Hematopoietic multipotent progenitor cell treated with erythropoietin and hydrocortisone succinate and interleukin-3 and kit ligand, for 8 days (in vitro differentiated cells): ENCODE measurements at places on chromosomes 12 and 14.

DNA sequence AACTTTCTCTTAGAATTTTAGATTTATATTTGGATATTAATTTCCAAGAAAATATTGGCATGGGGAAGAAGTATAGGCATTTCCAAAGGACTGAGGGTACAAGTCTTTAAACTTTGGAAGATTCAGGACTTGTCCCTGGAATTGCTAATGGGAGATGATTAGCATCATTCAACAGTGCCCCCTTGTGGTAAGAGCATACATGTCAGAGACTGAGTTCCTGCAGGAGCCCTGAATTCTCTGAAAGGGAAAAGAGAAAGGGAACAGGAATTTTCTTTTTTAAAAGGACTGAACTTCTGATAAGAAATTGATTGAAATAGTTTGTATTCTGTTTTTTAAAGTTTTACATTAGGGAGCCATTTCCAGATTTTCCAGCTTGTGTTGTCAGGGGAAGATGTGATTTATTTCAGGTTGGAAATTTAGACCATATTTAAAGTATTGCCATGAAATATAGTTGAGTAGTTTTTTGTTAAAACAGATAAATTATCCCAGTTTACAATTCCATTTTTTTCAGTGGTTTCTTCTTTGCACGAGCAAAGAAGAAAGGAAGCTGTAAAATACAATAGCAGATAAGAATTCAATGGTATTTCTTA, 44.0 kb upstream of the REP15 start:
- DNase-seq: peak; percentile 67

- DNase-seq: no peak
These were observed 569.7 kb downstream of the ALG10 start for GRCh38 chr12:34591966-34592365.

DNA sequence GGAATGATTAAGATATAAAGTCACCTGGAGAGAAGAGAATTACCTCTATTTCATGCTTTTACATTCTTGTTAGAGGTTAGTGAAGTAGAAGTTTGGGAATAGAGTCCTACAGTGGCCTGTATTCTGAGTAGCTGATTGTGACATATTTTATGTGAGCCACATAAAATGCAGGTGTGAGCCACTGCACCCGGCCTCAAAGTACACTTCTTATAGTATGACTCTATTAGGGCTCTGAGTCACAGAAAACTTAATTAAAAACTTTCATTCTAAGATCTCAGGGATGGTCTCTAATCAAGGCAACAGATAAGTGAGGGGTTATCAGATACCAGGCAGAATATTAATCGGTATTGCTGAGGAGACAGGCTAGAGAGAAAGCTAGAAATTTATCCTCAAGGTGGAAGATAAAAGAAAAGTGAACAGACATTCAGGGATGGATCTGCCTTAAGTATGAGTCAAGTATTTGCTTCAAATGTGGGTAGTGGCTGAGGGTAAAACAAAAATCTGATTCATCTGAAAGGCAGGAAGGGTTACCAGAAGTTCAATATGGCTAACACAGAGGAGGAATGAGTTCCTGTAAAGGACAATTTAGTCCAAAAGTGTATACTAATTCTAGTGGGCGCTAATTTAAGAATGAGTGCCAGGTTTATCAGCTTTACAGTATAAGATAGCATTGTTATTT, 5.5 kb upstream of the G2E3 start:
- DNase-seq: no peak

DNA sequence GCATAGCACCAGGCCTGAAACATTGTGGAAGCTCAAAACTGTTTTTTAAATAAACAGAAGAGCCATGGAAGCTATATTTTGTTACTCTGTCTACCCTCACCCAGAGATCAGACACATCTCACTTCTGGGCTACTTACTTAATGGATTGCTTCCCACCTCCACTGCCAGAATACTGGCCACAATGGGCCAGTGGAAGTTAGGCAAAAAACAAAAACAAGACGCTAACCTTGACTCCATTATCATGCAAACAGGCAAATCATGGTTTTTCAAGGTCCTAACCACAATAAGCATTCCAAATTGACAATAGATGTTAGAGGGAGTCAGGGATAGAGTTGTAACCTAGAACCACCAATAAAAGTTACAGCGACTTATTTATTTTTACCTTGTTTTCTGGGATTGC, 52.7 kb upstream of the PTCSC3 start:
- no peak for DNase-seq

- DNase-seq: no peak
These were observed 38.2 kb downstream of the TMBIM6 start for GRCh38 chr12:49779581-49779980.

DNA sequence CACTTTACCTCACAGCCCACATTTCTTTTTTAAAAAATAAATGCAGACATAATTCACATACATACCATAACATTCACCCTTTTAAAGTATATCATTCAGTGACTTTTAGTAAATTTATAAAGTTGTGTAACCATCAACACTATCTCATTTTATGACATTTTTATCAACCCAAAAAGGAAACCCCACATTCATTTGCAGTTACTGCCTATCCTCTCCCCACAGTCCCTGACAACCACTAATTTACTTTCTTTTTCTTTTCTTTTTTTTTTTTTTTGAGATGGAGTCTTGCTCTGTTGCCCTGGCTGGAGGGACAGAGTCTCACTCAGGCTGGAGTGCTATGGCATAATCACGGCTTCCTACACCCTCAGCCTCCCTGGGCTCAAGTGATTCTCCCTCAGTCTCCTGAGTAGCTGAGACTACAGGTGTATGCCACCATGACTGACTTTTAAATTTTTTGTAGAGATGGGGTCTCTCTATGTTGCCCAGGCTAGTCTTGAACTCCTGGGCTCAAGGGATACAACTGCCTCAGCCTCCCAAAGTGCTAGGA, 1.5 kb upstream of the EP400 start:
- DNase-seq: no peak

DNA sequence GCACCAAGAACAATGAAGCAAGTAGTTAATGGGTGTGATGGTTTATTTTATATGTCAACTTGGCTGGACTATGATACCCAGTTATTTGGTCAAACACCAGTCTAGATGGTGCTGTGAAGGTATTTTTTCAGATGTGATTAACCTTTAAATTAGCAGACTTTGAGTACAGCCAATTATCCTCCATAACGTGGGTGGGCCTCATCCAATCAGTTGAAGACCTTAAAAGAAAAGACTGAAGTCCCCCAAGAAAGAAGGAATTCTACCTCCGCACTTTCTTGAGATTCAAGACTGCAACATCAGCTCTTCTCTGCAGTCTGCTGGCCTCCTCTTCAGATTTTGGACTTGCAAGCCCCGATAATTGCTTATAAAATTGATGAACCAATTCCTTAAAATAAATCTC, 47.5 kb downstream of the CD163L1 start:
- DNase-seq: no peak

DNA sequence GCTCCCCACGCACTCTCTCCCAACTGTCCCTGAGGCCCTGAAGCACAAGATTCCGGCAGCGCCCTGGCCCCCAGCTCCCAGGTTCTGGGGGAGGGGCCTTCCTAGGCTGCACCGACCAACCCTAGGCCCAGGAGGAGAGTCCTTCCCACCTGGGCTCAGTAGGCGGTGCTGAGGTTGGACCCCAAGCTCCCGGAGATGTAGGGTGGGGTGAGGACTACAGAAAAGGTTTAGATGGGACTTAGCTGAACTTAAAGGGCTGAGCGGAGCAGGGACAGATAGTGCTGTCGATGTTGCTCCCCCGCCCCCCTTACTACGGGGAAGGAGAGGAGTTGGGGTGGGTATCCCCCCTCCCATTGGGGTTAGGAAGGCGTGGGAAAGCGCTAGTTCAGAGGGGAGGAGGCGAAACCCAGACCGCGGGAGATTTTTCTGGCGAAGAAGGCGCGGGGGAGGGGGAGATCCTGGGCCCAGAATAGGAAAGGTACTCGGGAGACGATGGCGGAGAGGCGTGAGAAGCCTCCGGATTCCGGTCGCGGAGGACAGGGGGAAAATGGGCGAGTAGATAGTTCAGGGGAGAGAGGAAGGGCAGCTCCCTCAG, 4.2 kb upstream of the BAZ2A start:
- peak; percentile 36 for DNase-seq

DNA sequence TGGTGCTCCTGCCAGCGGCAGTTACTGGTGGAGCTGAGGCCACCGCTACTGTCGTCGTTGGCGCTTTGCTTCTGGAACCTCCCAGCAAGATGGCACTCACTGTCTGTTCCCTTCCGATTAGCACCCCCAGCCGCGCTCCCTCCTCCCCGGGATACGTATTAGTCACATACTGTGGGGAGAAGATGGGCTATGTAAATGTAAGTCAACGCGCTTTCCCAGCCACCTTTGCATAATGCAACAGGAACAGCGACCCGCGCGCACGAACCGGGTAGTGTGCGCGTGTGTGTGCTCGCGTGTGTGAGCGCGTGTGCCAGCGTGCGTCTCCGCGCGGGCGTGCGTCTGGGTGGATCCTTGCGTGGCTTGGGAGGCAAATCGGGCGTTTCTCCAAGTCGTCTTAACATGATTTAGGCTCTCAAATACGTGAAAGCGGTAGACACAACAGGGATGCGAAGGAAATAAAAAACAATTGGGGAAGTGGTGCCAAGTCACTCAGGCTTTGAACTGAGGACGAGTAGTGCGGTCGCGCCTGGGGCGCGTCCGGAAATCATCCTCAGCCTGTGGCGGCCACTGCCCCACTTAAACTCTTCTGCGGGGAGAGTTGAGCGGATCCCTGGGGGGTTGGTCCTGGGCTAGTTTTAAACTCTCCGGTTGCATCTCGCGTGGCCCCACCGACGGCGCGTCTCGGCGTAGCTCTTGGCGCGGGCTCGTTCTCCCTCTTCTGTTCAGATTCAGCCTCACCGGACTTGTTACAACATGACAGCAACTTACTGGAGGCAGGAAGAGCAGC, 1.8 kb downstream of the FLRT2 start:
- peak; percentile 4 for DNase-seq

- DNase-seq: no peak
These were observed 216.1 kb downstream of the TMEM121 start for GRCh38 chr14:105742531-105742848.

- no peak for DNase-seq
These were observed 2.7 kb upstream of the INHBE start for GRCh38 chr12:57452181-57452936.

DNA sequence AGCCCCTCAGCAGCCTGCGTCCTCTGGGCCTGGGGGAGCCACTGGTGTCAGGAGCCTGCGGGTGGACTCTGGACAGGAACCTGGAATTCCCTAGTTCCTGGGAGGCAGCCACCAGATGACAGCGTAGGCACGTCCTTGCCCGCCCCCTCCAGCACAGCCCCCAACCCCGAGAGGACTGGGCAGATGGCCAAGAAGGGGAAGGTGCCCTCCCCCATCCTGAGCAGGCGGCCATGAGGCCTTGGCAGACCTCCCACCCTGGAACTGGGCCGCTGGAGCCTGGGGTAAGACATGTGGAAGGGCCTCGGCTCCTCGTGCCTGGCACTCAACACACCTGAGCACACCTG, 60.4 kb upstream of the FBRSL1 start:
- DNase-seq: no peak

DNA sequence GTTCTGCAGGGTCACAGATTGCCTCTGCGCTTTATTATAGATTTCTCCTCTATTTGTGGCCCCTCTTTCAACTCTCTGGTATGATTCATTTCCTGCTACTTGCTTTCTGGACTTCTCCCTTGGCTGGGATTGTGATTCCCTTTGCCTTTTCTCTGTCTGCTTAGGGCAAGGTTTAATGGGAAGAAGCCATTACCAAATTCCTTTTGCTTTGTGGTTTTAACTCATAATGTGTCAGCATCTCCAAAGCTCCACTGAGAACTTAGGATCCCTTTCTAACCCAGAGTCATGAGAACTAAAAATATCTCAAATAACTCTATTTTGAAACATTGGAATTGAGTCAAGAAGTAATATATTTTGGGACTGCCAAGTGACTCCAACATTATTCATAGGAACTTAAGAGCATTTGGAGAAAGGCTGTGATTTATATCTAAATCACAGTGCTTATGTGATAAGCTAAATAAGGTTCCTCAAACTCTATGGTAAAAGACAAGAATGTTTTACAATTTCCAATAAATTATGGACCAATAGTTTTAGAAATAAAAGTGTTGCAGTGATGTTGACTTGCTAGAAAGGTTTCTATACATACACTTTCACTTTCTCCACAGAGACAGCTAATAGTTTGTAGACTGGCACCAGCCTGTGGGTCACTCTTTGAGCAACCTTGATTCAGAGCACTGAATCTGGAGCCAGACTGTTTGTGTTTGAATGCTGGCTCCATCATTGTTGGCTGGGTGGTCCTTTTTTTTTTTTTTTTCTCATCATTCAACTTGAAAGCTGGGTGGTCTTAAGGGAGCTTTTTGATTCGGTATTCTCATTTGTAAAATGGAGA, 93.9 kb downstream of the DACT1 start:
- DNase-seq: no peak

- no peak for DNase-seq
These were observed 23.1 kb downstream of the PRIMA1 start for GRCh38 chr14:93765155-93765554.

DNA sequence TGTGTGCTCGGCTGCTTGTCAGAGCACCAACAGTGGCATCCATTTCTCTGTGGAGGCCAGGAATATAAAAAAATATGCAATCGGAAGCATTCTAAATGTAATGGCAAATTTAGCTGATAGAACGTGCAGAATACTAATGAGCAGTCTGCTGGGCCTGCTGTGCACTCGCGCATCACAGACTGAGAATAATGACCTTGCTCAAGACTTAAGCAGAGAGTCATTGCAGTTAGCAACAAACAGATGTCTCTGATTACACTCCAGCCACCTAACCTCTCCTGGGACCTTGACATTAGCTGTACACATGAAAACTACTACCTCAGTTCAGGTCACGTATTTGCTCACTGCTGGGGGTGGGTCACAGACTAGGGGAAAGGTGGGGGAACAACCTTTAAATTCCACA, 269.2 kb upstream of the DAAM1 start:
- no peak for DNase-seq

GRCh38 chr12:54360717-54361456, 3.4 kb downstream of the GPR84 start:
- DNase-seq: peak; percentile 81

DNA sequence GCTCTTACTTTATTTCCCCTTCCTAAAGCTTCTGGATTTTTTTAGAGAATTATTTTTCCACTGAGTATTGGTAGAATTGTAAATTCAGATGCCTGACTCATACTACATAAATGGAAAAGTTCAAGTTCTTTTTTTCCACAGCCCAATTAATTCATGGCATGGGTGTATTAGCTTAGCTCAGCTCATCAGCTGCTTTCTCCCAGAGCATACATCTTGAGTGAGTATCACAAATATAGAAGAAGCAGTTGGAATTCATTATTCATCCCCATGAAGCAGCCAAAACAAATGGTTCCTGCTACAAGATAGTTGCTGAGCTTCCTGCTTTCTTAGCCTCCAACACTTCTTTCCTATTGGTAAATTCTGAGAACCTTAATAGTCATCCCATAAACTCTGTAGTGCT, 105.1 kb downstream of the C12orf50 start:
- DNase-seq: no peak

DNA sequence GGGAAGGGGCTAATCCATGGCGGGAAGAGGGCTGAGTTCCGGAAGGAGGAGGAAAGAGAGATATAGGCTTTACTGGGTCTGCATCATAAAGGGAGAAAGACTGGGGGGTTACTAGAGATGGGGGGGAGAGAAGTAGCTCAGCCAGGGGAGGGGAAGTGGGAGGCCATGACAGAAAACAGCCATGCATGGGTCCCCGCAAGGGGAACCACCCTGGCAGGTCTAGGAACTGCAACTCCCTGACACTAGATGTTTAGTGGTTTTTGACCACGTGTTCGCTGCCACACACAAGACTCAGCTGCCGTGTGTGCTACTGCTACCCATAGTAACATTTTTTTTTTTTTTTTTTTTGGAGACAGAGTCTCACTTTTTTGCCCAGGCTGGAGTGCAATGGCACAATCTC, 145.0 kb downstream of the RIMBP2 start:
- DNase-seq: no peak
